ENCODE measurements at places on chromosomes 11 and 22.
A peak's percentile ranks its signal among the peaks of the same experiment; 100 is the strongest.

DNA sequence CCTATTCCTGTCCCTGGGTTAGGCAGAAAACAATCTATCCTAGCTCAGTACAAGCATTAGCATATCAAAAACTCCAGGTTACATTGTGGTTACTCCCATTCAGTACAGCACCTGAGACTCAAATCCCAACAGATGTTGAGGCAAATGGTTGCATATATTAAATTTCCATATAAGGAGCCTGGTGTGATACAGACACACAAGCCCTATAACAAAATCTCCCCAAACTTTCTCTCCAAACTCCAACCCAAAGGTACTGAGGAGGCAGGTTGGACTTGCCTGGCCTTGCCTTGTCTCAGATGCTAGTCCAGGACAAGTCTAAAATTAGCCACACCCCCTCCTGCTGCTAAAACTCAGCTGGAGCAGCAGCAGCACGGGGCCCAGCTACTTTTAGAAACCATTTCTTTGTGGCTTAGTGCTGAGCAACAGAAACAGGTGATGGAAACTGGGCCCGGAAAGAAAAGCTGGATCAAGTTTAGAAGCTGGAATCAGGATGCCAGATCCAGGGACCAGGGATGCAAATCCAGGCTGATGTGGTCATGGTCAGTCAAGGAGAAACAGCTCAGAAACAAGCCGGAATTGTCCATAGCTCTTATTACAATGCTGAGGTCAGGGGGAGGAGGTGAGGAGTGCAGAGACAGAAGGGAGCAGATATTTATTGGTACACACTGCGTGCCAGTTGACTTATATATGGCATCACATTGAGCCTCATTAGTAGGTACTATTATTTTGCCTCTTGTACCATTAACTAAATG, 73.7 kb upstream of the AMOTL1 start:
- DNase-seq: no peak

- no peak for DNase-seq
Measured at GRCh38 chr22:44523981-44524759, 26.1 kb upstream of the RTL6 start.

DNA sequence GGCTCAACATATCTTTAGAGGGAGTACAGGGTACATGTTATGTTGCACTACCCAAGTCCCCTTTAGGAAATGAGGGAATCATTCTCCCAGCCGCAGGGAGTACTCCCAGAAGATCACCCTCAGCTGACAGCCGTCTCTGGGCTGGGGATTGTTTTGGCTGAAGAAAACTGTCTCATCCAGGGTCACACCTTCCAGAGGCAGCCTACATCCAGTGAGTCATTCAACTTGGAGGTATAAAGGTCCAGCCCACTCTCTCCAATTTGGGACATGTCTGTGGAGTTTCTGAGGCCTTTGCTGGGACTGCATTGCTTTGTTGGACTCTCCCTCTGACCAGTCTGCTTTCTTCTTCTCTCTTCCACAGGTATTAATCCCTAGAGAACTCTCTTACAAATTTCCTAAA, 42.1 kb downstream of the RASSF10 start:
- DNase-seq: no peak

DNA sequence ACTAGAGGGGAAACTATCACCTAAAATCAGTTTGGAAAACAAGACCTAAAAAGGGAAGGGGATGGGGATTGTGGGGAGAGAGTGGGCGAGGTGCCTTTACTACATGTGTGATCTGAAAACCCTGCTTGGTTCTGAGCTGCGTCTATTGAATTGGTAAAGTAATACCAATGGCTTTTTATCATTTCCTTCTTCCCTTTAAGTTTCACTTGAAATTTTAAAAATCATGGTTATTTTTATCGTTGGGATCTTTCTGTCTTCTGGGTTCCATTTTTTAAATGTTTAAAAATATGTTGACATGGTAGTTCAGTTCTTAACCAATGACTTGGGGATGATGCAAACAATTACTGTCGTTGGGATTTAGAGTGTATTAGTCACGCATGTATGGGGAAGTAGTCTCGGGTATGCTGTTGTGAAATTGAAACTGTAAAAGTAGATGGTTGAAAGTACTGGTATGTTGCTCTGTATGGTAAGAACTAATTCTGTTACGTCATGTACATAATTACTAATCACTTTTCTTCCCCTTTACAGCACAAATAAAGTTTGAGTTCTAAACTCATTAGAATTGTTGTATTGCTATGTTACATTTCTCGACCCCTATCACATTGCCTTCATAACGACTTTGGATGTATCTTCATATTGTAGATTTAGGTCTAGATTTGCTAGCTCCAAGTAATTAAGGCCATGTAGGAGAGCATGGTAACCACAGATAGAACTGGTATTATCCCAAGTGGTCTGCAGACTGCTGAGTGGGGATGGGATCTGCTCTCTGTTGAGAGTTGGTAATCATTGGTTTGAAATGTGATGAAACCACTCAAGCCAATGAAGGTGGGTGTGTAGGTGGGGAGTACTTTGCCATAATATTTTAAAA, 3.6 kb downstream of the NEAT1 start:
- peak; percentile 37 for DNase-seq

DNA sequence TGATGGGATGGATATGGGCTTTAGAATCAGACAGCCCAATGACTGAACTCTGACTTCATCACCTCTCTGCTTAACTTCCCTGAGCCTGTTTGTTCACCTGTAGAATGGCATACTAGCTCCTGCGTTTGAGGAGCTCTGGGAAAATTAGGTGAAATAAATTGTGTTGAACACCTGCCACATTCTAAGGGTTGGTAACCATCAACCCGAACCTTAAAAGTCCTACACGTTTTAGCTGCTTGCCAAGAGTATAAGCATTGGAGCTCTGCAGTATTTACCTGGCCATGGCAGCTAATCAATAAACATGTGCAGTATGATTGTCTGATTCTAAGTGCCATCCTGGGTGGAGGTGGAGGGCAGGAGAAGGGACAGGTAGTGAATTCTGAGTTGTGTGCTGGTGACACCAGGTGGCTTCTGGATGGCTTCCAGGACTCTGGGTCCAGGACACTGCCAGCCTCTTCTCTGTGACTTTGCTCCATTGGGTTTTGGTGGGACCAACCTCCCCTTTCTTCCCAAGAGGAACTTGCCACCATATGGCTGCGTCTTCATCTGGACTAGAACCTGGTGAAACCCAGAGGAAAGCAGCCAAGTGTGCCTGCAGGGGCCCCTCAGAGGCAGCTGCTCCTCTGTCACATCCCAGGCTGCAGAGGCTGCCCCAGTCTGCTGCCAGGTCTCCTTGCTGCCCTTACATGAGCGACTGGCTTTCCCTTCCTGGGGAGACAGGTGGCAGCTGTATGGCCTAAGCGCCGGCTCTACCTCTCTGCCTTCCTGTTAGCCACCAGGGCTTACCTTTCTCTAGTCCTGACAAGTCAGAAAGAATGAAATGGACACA, 85.6 kb downstream of the CACNG2 start:
- no peak for DNase-seq
